AG04450 (cell line): ENCODE measurements at places on chromosomes 1 and 21. TPM values are rescaled to one million over a fixed set of nuclear protein-coding genes. Genes with fewer than 3 reads are reported as not detected.

- no peak for DNase-seq
Observed at GRCh38 chr21:14143999-14144398, 66.8 kb downstream of the LIPI start.

DNA sequence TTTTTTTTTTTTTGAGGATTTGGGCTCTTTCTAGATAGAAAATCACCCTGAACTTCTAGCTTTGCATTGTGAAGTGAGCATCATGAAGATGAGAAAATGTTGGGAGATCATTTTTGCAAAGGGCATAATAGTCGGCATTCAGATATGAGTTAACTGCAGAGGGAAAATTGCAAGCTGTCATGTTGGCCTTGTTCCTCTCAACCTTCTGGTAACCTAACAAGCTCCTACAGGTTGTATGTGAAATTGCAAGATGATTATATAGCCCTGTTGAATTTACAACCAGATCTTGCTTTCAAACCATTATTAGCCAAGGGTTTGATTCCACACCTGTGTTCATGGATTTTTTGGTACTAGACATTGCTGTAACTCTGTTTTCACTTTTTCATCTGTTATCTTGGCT lies 2.2 kb downstream of the ELOA start:
- no peak for DNase-seq

- DNase-seq = no peak
Observed at GRCh38 chr1:70348399-70349165, 5.9 kb downstream of the ANKRD13C start.

- no peak for DNase-seq
Observed at GRCh38 chr1:196661345-196661744, 9.5 kb downstream of the CFH start.

GRCh38 chr1:19460535-19461219 lies 24.7 kb downstream of the CAPZB start:
- DNase-seq = no peak

- no peak for DNase-seq
Observed at GRCh38 chr1:14732728-14733047, 134.2 kb downstream of the KAZN start.

DNA sequence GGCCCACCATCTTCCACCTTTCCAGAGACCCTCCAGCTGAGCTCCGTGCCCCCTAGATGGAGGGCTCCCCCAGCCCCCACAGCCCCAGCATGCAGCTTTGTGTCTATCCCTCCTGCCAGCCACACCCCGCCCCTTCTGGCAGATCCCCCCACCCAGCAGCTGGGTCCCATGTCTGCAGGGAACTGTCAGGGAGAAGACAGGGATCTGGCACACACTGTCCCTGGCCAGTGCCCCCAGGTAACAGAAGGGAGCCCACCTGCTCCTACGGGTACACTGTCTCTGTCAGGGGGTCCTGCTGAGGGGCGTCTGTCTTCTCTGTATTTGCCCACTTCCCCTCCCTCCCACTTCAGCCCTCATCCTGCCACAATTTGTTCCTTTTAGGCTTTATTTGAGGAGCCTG lies 11.2 kb upstream of the KIF21B start:
- DNase-seq = no peak

CYYR1 gene
- not detected in 2 replicates for polyA plus RNA-seq

- no peak for DNase-seq
Observed at GRCh38 chr21:18117176-18117575, 127.5 kb upstream of the CHODL start.

GRCh38 chr1:154802982-154803920 lies 66.8 kb downstream of the KCNN3 start:
- no peak for DNase-seq

GRCh38 chr1:18819986-18820790 lies 39.3 kb downstream of the TAS1R2 start:
- DNase-seq = no peak

IL12RB2 gene
- not detected in 2 replicates for polyA plus RNA-seq

GRCh38 chr1:169212088-169212487 lies 105.6 kb downstream of the ATP1B1 start:
- DNase-seq = no peak

DNA sequence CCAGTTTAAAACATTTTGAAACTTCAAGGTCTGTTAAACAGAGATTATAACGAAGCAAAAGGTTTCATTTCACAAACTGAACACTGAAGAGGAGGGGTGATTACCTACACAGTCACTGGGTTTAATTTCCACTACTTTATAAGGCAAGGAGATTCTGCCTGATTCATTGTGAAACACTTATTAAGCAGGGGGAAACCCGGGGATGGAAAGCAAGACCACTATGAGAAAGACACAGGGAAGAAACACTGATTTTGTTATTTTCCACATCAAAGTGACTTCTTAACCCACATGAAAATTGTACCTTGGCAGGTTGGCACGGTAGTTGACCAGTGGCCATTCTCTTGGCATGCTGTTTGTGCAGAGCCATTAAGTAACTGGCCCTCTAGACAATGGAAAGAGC lies 8.1 kb upstream of the F5 start:
- no peak for DNase-seq

DNA sequence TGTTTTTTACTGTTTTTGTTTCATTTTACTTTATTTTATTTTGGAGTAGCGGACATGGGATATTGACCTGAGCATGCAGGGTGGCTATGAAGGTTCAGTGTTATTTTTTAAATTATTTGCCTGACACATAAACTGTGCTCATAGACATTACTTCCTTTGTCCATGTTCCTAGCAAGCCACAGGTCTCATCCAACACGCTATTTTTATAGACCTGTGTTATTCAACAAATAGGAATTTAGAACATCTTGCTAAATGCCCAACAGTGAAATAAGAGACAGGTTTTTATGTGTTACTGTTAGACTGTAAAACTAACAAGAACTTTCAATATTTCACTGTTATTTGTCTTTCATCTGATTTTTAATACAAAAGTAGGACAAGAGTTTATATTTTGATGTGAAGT lies 756.4 kb downstream of the KCNT2 start:
- DNase-seq = no peak

FCRL1 gene
- not detected in 2 replicates for polyA plus RNA-seq

DNA sequence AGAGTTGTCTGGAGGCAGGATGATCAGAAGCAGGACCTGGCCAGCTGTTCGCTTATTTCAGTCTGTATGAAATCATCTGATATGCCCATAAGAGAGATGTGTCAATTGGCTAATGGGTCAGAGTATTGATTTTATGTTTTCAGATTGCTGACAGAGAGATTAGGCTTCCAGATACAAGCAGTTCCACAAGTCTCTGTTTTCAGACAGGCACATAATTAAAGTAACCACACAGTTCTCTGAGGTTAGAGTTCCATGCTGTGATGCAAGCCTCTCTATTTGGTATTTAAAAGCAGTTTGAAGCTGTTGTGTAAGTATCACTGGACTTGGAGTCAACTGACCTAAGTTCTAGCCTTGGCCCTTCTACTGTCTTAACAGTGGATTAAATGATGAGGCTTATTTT lies 50.1 kb downstream of the ATF6 start:
- no peak for DNase-seq

DNA sequence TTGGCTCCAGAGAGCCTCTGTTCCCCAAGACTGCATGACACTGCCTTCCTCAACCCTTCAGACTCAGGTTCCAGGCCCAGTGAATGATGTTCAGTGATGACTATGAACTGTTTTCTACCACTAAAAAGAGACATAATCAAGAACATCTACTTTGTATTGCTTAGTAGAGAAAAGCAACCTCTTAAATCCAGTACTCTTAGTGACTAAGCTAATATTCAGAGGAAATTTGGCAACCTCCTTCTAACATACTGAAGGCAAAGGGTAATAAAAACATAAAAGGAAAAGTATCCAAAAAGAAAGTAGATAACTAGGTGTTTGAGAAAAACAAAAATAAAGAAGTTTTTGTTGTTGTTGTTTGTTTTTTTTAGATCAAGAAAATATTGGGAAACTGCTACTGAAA lies 153.3 kb upstream of the RUNX1 start:
- DNase-seq = no peak

DNA sequence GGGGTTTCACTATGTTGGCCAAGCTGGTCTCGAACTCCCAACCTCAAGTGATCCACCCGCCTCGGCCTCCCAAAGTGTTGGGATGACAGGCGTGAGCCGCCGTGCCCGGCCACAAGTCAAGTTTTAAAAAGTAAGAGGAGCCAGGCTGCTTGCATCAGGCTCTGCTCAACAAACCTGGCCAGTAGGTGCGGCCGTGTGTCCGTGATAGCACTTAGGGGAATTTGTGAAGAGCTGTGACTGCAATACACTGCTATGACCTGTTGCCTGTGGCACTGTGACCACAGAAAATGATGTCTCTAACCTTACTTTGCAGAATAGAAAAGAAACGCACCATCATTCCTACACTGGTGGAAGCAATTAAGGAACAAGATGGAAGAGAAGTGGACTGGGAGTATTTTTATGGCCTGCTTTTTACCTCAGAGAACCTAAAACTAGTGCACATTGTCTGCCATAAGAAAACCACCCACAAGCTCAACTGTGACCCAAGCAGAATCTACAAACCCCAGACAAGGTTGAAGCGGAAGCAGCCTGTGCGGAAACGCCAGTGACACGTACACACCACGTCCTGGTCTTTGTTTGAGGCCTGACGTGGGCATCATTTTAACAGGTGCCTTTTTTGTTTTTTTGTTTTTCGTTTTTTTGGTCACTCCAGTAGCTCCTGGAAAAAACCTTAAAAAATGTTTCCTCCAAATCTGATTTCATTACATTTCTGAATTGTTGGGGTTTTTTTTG lies 16.7 kb downstream of the C1orf174 start:
- no peak for DNase-seq

DNA sequence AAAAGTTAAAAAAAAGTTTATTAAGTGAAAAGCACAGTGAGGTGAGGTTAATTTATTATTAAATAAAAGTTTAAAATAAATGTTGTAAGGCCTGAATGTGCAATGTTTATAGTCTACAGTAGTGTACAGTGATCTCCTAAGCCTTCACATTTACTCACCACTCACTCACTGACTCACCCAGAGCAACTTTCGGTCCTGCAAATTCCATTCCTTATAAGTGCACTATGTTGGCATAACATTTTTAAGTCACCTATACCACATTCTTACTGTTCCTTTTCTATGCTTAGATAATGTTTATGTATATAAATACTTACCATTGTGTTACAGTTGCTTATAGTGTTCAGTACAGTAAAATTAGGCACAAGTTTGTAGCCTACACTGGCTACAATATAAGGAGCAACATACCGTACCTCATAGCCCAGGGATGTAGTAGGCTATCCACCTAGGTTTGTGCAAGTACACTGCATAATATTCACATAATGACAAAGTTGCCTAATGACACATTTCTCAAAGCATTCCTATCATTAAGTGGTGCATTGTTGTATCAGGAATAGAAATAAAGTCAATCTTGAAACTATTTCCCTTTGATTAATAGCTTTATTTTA lies 426.5 kb upstream of the BRINP3 start:
- peak; percentile 66 for DNase-seq

RNU1-2 gene
- under 0.01 TPM in 1 of 2 replicates, not detected in the other for polyA plus RNA-seq

DNA sequence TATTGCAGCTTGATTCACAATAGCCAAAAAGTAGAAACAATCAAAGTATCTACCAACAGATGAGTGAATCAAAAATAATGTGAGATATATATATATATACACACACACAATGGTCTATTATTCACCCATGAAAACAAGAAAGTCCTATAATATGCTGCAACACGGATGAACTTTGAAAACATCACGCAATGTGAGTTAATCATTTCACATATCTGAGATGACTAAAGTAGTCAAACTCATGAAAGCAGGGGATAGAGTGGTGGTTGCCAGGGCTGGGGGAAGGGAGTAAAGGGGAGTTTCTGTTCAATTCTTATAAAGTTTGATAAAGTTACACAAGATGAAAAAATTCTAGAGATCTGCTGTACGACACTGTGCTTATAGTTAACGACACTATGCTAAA lies 1234.8 kb downstream of the MRPL39 start:
- DNase-seq = no peak

IQCC gene
- 1.2 and 1.3 TPM in 2 replicates for polyA plus RNA-seq

DNA sequence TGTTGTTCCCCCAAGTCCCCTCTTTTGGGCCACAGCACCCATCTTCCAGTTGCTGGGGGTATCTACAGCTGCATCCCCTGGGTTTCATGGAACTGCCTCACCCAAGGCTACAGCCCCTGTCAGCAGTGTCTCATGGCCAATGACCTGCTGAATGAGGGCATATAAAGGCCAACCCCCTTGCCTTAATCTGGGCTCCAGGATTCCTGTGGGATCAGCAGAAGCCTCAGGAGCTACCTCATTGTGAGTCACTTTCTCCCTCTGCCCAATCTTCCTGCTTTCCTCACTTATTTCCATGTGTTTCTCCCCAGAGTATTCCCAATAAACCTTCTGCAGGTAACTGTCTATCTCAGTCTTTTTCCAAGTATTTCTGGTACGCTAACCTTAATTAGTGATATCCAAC lies 37.3 kb upstream of the SYT14 start:
- no peak for DNase-seq

ADORA1 gene
- polyA plus RNA-seq = 1.7 and 2.1 TPM in 2 replicates

LCE2A gene
- not detected in 2 replicates for polyA plus RNA-seq

DNA sequence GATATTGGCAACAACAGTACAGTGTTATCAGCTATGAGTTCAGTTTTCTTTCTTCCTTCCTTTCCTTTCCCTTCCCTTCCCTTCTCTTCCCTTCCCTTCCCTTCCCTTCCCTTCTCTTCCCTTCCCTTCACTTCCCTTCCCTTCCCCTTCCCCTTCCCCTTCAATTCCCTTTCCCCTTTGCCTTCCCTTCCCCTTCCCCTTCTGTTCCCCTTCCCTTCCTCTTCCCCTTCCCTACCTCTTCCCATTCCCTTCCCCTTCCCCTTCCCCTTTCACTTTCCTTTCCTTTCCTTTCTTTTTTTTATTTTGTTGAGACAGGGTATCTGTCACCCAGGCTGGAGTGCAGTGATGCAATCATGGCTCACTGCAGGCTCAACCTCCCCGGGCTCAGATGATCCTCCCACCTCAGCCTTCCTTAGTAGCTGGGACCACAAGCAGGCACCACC lies 72.3 kb upstream of the CAPZB start:
- no peak for DNase-seq

GRCh38 chr1:14599800-14600199 lies 1.3 kb downstream of the KAZN start:
- no peak for DNase-seq

- DNase-seq = no peak
Observed at GRCh38 chr1:98051065-98051675, 130.3 kb upstream of the DPYD start.

DNA sequence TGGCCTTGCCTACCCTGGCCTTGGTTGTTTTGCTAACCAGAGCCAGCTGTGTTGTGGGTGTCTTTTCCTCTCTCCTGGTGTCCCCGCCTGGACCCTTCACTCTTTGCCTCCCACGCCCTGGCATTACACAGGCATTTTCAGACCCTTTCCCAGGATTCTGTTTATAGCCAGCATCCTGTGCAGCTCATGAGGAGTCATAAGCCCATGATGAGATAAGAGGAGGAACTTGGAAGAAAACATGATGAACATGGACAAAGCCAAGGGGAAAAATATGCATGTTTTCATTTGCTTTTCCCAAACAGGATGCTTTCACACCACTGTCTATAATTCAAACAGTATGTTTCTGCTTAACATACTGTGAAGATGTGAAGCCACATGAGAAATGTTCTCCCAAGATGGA lies 18.7 kb upstream of the WARS2 start:
- DNase-seq = peak; percentile 23

S100A14 gene
- 0.09 TPM in 1 of 2 replicates, not detected in the other for polyA plus RNA-seq

CHI3L1 gene
- polyA plus RNA-seq = 6.4 and 8.9 TPM in 2 replicates

- DNase-seq = no peak
Observed at GRCh38 chr1:62336995-62337705, 17.9 kb upstream of the KANK4 start.

ABCD3 gene
- 25.0 and 34.0 TPM in 2 replicates for polyA plus RNA-seq

CFHR4 gene
- not detected in 2 replicates for polyA plus RNA-seq
